GOT3 (cell line): ENCODE measurements at places on chromosomes 1 and 21.

DNA sequence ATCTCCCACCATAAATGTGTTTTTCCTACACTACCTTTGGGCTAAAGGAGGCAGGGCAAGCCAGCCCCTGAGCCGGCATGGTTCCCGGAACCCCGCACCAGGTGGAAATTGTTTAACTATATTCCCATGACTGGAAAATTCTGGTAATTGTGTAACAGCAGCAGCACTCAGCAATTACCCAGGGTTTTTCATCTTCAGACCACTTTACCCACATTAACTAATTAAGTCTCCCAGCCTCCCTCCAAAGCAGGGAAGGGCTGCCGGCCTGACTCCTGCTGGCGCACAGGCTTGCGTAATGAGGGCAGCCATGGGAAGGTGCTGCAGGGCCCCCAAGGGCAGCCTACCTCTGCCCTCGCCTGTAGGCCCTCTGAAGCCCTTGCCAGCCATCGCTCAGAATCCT is 140.7 kb upstream of the VAMP3 start:
- DNase-seq, result no peak

DNA sequence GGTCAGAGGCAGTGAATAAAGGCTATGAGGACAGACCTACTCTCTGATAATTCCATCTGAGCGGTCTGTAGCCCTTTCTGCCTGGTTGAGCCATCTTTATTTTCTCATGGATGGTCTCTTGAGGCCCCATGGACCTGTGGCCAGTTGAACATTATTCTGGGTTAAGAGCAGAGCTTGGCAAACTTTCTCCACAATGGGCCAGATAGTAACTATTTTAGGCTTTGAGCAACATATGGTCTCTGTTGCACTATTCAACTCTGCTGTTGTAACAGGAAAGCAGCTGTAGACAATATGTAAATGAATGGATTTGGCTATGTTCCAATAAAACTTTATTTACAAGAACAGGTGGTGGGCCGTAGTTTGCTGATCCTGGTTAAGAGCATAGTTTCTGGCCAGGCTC is 62.7 kb downstream of the KAZN start:
- DNase-seq, result no peak

DNA sequence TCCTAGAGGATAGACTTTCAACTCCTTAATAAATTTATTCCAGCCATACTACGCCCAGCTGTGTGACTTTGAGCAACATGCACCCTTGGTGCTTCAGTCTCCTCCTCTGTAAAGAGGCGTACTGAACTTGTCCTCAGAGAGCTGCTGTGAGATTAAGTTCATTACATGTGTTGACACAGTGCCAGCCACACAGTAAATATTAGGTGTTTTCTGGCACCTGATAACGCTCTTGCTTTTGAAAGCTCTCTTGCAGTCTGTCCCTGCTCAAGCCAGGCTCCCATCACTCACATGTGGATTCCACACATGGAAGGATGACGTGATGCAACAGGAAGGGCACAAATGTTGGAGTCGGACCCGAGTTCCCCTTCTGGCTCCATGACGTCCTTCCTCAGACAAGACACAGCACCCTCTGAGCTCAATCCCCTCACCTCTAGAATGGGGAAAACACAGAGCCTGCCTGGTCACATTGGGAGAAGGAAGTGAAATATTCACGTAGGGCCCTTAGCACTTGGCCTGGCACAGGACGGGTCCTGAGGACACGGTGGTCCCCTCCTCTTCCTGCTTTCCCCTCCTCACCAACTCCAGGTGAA is 7.7 kb downstream of the IFNLR1 start:
- DNase-seq, result no peak

DNA sequence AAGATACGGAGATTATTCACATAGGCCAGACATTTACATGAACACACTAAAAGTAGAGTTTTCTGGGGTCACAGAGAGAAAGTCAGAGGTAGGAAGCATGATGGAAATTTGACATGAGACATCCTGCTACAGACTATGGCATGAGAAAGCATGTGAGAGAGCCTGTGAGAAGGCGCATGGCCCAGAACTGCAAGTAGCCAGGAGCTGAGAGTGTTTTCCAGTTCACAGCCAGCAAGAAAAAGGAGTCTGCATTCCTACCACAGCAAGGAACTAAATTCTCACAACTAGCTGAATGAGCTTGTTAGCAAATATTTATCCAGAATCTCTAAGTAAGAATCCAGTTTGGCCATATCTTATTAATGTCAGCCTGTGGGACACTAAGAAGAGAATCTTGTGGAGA is 673.3 kb downstream of the BRINP3 start:
- DNase-seq, result no peak

DNA sequence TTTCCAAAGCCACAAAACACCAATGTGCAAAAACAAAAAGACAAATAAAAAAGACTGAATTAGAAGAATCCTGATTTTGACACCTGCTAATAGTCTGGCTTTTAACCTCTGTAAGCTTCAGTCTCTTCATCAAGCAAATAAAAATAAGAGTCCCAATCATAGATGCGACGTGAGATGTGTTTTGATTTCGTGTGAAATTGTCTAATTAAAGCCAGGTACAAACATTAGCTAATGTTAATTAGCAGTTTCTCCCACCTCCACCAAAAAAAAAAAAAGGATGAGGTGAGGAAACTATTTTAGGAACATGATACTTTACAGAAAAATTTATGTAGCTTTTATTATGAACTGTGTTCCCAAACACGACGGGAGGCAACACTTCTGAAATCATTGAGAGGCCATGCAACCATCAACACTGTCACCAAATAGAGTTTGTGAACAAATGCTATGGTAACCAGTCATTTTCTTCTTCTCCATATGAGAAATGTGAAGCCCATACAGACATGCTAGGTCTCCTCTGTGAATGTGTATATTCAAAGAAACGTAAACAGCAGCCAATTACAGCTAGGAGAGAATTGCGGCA is 6.7 kb upstream of the EVI5 start:
- no peak for DNase-seq

DNA sequence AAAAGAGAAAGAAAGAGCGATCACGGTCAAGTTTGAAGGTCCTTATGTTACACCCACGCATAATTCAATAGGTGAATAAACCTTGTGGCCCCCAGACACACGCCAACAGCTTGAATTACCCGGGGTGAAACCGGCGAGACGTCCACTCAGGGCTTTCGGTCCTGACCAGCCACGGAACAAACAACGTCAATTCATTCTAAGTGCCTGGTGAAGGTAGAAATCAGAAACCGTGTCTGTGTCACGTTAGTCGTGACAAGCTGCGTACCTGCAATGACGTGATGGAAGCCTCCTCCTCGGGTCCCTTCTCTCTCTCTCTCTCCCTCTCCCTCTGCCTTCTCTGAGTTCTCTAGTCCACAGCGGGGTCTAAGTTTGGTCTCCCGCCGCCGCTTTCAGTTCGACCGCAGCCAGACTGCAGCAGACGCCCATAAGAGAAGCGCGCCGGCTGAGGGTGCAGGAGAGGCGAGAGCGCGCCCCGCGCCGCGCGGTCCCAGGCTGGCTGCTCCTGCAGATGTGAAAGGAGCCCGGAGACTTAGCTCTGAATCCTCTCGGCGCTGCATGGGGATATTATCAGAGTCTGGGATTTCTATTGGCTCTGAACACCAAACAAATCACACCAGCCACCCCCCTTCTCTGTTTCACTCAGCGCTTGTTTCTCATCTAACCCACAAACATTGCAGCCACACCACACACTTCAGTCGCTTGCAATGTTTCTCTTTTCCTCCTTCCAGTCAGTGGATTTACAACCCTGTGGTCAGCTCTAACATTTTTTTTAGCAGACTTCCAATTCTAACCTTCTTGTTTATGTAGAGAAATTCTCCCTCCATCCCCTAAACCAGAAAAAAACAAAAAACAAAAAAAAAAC is at the start of gene GREM2:
Gene GREM2 (minus strand): TSS at position 537 of the 862 bp plus-strand sequence. CDS start 118,680 bp downstream, outside the sequence.
- DNase-seq, result peak; percentile 83

- DNase-seq, result peak; percentile 46
These were observed 27.5 kb upstream of the ROR1 start for GRCh38 chr1:63746129-63746864.

DNA sequence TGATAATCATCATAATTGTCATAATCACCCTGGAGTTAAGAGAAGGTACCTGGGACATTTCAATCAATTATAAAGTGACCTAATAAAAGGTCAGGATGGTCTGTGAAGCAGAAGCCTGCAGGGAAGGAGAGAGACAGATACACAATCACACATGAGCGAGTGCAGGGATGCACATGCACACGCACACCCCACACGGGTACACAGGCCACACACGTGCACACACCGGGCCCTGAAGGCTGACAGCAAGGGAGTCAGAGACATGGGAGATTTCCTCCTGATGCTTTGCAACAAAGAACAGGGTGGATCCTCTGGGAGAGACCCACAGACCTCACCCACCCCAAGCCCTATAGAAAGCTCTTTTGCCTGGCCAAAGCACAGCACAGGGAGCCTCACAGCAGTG is 82.3 kb upstream of the ZC3H12A start:
- no peak for DNase-seq

GRCh38 chr21:35207322-35207721 is 158.2 kb upstream of the RUNX1 start:
- DNase-seq, result no peak

GRCh38 chr1:80931178-80931577 is 869.6 kb upstream of the ADGRL2 start:
- DNase-seq, result no peak

DNA sequence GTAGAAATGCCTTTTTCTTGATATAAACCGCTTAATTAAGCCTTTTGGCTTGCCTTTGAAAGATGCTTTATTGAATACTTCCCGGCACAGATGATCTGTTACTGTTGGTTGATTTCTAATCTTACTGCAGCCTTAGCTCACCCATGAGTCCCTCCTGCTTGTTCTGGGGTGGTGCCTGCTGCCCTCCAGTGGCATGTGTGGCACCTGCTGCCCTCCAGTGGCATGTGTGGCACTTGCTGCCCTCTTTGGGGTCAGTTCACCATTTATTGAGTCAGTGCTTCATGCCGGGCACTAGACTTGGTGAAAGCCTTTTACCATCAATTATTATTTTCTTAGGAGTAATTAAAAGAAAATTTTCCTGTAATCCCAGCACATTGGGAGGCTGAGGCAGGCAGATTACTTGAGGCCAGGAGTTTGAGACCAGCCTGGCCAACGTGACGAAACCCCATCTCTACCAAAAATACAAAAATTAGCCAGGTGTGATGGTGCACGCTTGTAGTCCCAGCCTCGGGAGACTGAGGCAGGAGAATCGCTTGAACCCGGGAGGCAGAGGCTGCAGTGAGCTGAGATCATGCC is 54.3 kb downstream of the ADARB1 start:
- DNase-seq, result peak; percentile 14

GRCh38 chr1:100396651-100397050 is 44.3 kb downstream of the CDC14A start:
- no peak for DNase-seq

GRCh38 chr21:45532826-45533360 is 9.3 kb downstream of the SLC19A1 start:
- no peak for DNase-seq

DNA sequence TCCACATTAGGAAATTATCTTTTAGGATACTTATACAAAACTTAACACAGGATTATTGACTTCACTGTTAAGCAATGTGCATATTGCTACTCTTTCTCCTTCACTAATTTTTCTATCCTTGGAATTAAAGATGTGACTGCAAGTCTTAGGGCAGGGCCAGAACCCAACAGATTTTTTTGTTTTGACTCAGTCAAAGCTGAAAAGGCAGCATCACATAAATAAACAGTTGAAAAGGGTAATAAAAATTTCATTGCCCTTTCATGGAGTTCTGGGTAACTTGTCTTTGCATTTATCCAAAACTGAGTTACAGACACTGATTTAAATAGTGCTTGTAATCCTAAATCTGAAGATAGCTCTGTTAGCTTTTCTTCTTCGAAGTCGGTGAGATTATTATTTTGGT is 1.9 kb upstream of the TMEM35B start:
- no peak for DNase-seq

DNA sequence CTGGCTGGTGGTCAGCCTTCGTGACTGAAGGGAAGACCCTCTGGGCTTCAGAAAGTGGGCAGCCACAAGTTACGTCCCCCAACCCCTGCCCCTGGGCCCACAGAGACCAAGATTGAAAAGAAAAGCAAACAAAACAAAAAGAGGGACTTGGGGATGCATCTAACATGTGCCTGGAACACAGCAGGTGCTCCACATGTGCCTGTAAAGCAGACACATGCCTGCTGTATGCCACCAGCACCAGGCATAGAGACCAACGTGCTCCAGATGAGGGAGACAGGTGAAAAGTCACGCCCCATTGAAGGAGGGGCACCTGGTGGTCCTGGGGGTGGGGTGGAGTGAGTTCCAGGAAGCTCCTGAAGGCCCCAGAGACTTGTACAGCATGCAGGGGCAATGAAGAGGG is 11.9 kb downstream of the CDK18 start:
- no peak for DNase-seq

GRCh38 chr1:213457186-213457585 is 406.1 kb downstream of the RPS6KC1 start:
- no peak for DNase-seq

DNA sequence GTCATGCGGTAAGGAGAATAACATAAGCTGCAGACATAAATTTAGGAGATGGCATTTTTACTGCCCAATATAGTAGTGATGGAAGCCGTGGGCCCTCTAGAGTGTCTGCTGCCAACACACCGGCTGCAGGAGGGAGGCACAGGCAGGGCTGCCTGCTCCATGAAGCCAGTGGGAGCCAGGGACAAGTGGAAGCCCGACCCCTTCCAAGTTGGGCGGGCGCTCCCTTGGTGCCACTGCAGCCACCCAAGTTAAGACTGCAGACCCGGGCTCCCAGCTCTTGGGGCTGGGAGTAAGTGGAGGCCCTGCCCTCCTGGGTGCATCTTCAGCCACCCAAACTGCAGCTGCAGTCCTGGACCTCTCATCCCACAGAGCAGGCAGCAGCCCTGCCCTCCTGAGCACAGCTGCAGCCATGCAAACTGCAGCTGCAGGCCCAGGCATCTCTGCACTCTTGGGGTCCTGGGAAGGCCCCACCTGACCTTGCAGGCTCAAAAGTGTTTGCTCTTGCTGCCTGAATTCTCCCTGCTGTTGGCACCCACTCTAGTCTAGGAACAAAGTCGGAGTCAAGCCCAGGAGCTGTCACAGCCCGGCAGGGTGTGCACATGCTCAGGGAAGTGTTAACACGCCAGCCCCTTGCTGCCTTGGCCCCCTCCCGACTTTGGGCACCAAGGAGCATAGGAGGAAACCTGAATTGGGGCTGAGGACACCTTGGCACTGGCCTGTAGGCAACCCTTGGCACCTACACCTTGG is 437.2 kb upstream of the PRMT6 start:
- no peak for DNase-seq

- DNase-seq, result no peak
These were observed 16.6 kb downstream of the SAMD11 start for GRCh38 chr1:940107-941014.

GRCh38 chr1:90959352-90960206 is 62.3 kb downstream of the ZNF644 start:
- no peak for DNase-seq

DNA sequence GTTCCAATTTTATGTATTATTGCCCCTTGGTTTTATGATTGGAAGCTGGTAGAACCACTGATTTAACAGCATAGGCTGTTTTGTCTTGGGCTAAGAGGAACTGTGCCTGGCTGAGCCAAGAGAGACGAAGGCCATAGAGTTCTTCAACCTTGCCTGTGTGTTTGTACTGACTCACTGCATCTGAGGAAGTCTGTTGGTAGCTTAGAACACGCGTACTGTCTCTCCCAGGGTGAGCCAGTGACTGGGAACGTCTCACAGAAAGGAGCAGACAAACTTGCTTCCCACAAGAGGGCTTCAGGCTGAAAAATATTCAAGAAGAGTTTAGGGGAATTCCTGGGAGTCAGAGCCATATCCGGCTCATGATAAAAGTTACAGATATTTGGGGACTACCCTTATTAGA is 14.9 kb downstream of the TMEM51 start:
- no peak for DNase-seq
